ENCODE measurements at places on chromosomes 16 and 17.
A peak's percentile ranks its signal among the peaks of the same experiment; 100 is the strongest.

- H3K4me3 ChIP-seq = peak overlapping the region; percentile 91
- H3K4me1 ChIP-seq = peaks cover 43% of the 10 kb centered on the region
- no peaks in the 10 kb centered on the region for H3K36me3 ChIP-seq
- no peak for DNase-seq
- peak overlapping the region; percentile 100 for H3K27ac ChIP-seq
Observed at GRCh38 chr17:43369986-43370385, 28.8 kb upstream of the ARL4D start.

DNA sequence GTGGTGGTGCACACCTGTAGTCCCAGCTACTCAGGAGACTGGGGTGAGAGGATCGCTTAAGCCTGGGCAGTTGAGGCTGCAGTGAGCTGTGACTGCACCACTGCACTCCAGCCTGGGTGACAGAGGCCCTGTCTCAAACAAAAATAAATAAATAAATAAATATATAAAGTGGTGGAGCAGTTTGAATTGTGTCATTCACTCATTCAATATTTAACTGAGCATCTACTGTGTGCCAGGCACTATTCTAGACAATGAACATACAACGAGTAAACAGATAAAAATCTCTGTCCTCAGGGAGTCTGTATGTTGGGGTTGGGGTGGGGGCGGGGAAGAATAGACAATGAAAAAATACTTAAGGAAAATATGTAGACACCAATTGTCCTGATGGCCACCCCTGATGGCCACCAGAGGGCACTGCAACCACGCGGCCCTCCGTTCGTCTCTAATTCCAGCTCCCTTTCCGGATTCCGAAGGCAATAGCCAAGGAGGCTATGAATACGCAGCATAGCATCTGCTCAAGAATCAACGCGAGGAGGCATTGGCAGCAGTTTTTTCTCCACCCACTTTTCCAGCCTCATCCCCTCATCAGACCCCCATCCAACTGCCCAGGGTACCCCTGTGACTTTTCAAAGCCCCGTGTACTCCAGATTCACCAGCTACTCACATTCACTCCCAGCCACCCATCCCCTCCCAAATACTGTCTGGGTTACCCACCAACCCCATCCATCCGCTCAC is 21.4 kb downstream of the QPRT start:
- peaks cover 29% of the 10 kb centered on the region for H3K4me1 ChIP-seq
- H3K4me3 ChIP-seq = peak overlapping the region; percentile 59
- H3K36me3 ChIP-seq = no peaks in the 10 kb centered on the region
- peak; percentile 73 for DNase-seq
- no peaks in the 10 kb centered on the region for H3K27me3 ChIP-seq
- peak overlapping the region; percentile 77 for H3K27ac ChIP-seq

DNA sequence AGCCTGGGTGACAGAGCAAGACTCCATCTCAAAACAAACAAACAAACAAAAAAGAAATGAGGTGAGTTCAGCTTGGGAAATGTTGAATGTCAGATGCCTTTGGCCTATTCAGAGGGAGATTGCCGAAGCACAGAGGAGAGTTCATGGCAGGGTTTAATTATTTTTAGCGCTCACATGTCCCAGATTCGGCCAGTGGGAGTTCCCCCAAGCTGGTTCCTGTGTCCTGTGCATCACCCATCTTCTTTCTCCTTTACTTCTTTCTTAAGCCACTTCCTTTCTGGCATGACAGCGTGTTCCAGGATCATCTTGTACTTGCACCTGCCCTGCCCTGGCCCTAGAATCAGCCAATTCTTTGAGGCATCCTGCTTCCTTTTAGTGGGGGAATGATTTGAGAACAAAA is 9.2 kb downstream of the MPV17L start:
- no peaks in the 10 kb centered on the region for H3K36me3 ChIP-seq
- no peak overlapping the region for H3K27ac ChIP-seq
- no peak overlapping the region for H3K4me3 ChIP-seq
- peaks cover 7% of the 10 kb centered on the region for H3K27me3 ChIP-seq
- no peaks in the 10 kb centered on the region for H3K4me1 ChIP-seq
- no peak for DNase-seq

- no peak overlapping the region for H3K27ac ChIP-seq
- DNase-seq = no peak
- H3K4me1 ChIP-seq = no peaks in the 10 kb centered on the region
- H3K36me3 ChIP-seq = no peaks in the 10 kb centered on the region
- no peak overlapping the region for H3K4me3 ChIP-seq
Observed at GRCh38 chr16:55037046-55037445, 106.4 kb downstream of the IRX5 start.

DNA sequence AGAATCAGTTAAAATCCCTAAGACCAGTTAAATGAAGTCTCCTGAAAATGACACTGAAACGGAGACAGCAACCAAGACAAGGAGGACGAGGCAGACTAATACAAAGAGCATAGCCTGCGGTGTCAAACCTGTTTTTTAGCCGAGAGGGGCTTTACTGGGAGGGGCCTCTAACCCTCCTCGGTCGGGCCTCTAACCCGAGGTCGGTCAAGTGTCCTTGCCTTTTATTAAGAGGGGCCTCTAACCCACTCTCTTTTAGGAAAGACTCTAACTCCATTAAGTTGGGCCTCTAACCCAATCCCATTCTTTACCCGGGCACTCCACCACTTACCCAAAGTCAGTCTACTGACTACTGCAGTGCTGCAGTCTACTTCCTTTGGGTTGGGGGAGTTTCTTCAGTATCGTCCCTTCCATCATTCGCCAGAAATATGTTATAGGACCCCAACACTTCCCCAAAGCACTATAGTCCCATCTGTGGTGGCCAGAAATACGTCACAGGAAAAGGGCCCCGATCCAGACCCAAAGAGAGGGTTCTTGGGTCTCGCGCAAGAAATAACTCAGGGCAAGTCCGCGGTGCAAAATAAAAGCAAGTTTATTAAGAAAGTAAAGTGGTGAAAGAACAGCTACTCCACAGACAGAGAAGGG is 39.2 kb upstream of the ARL4D start:
- peaks cover 24% of the 10 kb centered on the region for H3K4me1 ChIP-seq
- no peak for DNase-seq
- peaks cover 12% of the 10 kb centered on the region for H3K27me3 ChIP-seq
- H3K27ac ChIP-seq = peak overlapping the region; percentile 100

GRCh38 chr17:78473951-78474613 is 95.6 kb downstream of the PGS1 start:
- peaks cover 5% of the 10 kb centered on the region for H3K27me3 ChIP-seq
- no peaks in the 10 kb centered on the region for H3K36me3 ChIP-seq
- no peak for DNase-seq
